ENCODE measurements at places on chromosomes 5 and 9.

GRCh38 chr9:12740845-12741244, 34.0 kb upstream of the LURAP1L start:
- no peak for DNase-seq

GRCh38 chr9:112554516-112554915, 67.9 kb downstream of the KIAA1958 start:
- no peak for DNase-seq

DNA sequence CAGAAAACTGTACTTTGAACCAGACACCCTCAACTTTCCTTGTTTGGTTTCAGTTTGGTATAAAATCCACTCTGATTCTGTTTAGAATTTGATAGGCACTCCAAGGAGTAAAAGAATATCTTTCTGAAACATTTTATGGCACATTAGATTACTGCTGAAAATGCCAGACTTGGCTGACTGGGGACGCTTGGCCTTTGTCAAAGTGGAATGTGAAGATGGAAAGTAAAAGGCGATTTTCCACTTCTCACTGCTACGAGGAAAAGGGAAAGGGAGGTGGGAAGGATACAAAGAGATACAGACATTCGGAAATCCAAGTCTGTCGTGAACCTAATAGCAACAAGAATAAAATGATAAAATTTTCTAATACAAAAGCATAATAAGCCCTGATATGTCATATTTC, 203.9 kb downstream of the DMRT2 start:
- no peak for DNase-seq

- no peak for DNase-seq
Measured at GRCh38 chr5:135039271-135040033, 5.4 kb upstream of the PITX1 start.
